ENCODE measurements at places on chromosomes 2 and 18. TPM values are rescaled to one million over a fixed set of nuclear protein-coding genes. Genes with fewer than 3 reads are reported as not detected.
A peak's percentile ranks its signal among the peaks of the same experiment; 100 is the strongest.

- peaks cover 21% of the 10 kb centered on the region for H3K4me1 ChIP-seq
- no peaks in the 10 kb centered on the region for H3K27me3 ChIP-seq
- peak; percentile 82 for DNase-seq
- peak overlapping the region; percentile 90 for H3K27ac ChIP-seq
- H3K36me3 ChIP-seq = no peaks in the 10 kb centered on the region
- no peak overlapping the region for H3K4me3 ChIP-seq
Measured at GRCh38 chr18:9094307-9095226, 7.9 kb upstream of the NDUFV2 start.

- no peaks in the 10 kb centered on the region for H3K36me3 ChIP-seq
- no peaks in the 10 kb centered on the region for H3K27me3 ChIP-seq
- no peaks in the 10 kb centered on the region for H3K4me1 ChIP-seq
- peak; percentile 43 for DNase-seq
Measured at GRCh38 chr2:3001615-3002560, 375.7 kb downstream of the EIPR1 start.

DNA sequence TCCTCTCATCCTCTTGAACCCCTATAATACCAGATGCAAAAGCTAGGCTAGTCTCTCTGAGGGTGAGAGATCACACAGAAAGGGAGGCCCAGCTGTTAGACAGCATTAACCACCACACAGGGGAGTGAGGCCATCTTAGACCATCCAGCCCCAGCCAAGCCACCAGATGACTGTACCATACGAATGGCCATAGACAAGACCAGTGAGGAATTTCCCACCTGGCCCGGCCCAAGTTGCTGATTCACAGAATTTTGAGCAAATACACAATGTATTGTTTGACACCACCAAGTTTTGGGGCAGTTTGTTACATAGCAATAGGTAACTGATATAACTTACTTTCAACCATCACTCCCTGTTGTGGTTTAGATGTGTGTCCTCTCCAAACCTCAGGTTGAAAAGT is 98.2 kb upstream of the CTNNA2 start:
- no peak overlapping the region for H3K4me3 ChIP-seq
- no peaks in the 10 kb centered on the region for H3K27me3 ChIP-seq
- no peak overlapping the region for H3K27ac ChIP-seq
- no peak for DNase-seq
- H3K4me1 ChIP-seq = no peaks in the 10 kb centered on the region

GALNT5 gene
- 114 TPM for total RNA-seq

HOXD3 gene
- total RNA-seq = 5.2 TPM

All from GM23248 (cell line).